ENCODE measurements at places on chromosomes 3 and 15. TPM values are rescaled to one million over a fixed set of nuclear protein-coding genes. Genes with fewer than 3 reads are reported as not detected.

DNA sequence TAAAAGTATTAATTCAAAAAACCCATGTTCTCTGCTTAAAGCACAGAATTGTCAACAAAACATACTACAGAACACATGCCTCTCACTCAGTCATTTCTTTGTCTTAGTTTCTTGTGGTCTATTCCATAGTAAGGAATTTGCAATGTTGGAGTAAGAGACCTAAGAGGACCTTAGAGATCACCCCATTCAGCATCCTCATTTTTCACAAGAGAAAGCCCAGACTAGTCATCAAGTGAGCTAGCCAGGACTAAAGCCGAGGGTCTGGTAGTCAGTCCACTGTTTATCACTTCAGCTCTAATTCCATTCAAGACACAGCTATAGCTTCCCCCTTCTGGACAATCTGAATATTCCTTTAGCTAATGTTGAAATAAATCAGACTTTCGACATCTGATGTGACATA lies 601.1 kb downstream of the FHIT start:
- DNase-seq, result peak; percentile 71

DNA sequence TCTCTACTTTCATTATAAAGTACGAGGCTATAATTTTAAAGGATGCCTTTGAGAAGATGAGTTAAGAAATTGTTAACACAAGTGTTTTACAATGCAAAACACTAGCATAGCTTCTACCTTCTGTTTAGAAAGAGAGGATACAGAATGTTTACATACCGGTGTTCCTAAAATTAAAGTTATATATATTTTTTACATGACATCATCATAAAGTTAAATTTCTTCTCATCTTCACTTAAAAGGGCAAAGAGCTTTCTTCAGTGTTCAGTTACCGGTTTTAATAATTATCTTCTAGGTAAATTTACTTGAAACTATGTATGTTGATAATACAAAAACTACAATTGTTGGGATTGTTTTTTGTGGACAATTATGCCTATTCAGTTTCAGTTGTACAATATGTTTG lies 32.7 kb upstream of the TM2D3 start:
- no peak for DNase-seq

- peak; percentile 48 for DNase-seq
Observed at GRCh38 chr3:12994607-12995388, 78.4 kb downstream of the IQSEC1 start.

- no peak for DNase-seq
Observed at GRCh38 chr3:14808025-14808424, 10.7 kb upstream of the FGD5 start.

- DNase-seq, result no peak
Observed at GRCh38 chr15:40358471-40359353, 693 bp downstream of the DISP2 start.

- no peak for DNase-seq
Observed at GRCh38 chr3:46080969-46081345, 53.7 kb upstream of the XCR1 start.

GRCh38 chr3:37092484-37092883 lies 81.9 kb downstream of the LRRFIP2 start:
- DNase-seq, result no peak

- DNase-seq, result no peak
Observed at GRCh38 chr3:17707813-17708543, 34.5 kb downstream of the TBC1D5 start.

DNA sequence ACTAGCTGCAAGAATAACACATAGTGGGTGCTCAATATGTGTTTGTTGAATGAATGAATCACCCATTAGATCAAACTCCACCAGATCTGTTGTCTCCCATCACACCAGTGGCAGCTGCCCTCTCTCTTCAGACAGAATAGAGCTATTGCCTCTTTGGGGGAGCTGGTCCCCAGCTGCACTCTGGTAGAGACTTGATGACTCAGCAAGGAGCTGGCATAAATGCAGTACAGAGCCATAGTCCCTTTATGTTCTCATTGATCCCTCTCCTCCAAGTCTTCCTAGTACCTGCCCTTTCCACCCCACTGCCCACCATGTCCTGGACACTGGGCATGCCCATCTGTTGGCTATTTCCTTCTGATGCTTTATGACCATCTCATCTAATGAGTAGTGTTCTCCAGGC lies 361.9 kb downstream of the LRTM1 start:
- no peak for DNase-seq

DNA sequence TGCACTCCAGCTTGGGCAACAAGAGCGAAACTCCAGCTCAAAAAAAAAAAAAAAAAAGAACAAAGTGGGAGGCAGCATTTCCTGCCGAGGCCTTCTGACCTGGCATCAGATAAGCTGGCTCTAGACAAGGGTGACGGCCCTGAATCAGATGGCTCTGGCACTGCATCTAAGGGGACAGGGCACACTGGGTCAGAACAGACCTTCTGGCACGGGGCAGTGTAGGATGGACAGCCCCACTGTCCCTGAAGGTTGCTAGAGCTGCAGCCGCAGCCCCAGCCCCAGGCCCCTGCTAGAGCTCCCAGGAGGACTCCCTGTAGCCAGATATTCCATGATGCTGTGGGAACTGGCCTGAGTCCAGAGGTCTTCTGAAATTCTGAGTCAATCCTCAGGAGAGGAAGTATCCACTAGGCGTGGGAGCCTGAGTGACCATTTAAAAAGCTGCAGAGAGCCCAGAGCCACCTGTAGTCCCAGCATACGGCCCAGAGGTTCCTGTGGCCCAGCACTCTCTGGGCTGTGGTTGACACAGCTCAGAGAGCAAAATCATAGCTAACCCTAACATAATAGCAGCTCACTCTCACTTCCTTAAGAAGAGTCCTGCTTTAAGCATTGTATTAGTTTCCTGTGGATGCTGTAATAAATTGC lies 69.2 kb upstream of the MFGE8 start:
- peak; percentile 78 for DNase-seq

The OR4F6 gene
- not detected for total RNA-seq

The BNC1 gene
- 13.7 TPM for total RNA-seq

The CMTM6 gene
- total RNA-seq, result 52.2 TPM

The WHAMM gene
- 8.3 TPM for total RNA-seq

The GATM gene
- 5.4 TPM for total RNA-seq

The C3orf20 gene
- total RNA-seq, result not detected

All from astrocyte (in vitro differentiated cells and primary cell).